ENCODE measurements at places on chromosomes 3 and 15. TPM values are rescaled to one million over a fixed set of nuclear protein-coding genes. Genes with fewer than 3 reads are reported as not detected.

PCCB gene
- total RNA-seq = 29.0 TPM

CCR2 gene
- 0.25 TPM for total RNA-seq

LRRC31 gene
- total RNA-seq = not detected

NRG4 gene
- total RNA-seq = 1.2 TPM

ACTRT3 gene
- total RNA-seq = 2.2 TPM
